ENCODE measurements at places on chromosomes 11 and 22.

DNA sequence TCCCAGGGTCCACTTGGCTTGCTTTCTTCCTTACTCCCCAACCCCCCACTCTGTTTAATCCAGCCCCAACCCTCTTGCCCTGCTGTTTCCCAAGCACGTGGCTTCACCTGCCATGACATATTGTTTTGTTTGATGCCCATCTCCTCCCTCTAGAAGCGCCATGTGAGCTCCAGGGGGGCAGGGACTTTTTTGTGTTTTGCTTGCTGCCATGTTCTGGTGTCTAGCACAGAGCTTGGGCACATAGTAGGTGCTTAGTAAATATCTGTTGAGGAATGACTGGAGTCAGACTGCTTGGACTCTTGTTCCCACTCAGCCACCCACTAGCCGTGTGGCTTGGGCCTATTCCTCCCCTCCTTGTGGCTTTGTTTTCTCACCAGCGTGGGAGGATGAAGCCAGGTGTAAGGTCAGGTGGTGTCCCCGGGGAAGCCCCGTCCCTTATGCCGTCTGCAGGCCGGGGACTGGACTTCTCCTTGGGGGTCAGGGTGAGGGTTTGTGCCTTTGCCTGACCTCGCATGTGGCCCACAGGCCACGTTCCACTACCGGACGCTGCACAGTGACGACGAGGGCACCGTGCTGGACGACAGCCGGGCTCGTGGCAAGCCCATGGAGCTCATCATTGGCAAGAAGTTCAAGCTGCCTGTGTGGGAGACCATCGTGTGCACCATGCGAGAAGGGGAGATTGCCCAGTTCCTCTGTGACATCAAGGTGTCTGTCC is 3.8 kb downstream of the AIP start:
- DNase-seq: no peak

DNA sequence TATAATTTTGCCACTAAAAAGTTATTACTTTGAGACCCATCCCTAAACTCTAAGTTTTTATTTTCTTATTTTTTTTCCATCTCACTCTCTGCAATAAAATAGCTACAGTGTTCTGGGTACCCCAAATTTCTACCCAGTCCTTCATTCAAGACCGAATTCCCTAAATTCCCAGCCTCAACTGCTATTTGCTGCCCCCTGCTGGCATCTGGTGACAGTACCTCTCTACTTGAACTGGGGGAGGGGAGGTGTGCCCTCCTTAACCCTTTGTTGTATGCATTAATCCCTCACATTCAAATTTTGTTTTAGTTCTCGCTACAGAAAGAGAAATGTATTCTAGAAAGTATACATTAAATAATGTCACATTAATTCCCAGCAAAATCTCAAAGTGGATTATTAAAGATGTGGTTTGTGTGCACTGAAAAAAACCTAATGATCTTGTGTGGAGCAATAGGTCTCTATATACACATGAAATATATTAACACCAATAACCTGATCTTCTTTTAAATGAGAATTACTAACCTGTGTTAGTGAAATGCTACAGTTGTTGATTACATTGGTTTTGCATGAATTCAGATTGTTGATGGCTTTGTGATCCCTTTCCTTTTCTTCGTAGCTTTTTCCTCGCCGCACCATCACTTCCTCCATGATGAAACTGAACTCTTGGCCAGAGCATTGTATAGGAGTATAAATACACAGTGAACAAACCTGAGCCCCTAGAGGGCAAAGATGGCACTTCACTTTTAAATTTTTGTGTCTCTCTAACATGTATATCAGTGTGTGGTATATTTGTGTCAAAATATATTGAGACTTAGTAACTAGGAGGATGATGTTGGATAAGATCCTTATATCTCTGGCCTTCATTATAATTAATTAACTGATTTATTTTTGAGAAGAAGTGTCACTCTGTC is 590.0 kb downstream of the METTL15 start:
- peak; percentile 68 for DNase-seq

DNA sequence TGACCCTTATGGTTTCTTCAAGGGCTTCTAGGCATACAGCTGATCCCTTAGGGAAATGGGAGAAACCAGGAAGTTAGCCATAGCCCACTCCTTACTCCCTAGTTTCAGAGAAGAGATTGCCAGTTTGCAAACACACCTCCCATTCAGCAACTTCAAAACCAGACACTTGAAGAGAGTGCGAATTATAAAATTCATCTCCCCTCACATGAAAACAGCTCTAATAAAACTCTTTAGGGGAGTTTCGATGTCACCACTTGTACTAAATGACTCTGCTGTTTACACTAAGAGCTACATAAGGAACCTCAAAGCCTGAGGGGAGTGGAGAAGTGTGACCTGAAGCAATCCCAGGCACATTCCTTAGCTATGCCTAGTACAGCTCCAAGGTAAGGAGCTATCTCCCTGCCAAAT is 8.3 kb downstream of the LGR4 start:
- no peak for DNase-seq

GRCh38 chr11:59501931-59502330 is 1.4 kb upstream of the OR4D11 start:
- no peak for DNase-seq

DNA sequence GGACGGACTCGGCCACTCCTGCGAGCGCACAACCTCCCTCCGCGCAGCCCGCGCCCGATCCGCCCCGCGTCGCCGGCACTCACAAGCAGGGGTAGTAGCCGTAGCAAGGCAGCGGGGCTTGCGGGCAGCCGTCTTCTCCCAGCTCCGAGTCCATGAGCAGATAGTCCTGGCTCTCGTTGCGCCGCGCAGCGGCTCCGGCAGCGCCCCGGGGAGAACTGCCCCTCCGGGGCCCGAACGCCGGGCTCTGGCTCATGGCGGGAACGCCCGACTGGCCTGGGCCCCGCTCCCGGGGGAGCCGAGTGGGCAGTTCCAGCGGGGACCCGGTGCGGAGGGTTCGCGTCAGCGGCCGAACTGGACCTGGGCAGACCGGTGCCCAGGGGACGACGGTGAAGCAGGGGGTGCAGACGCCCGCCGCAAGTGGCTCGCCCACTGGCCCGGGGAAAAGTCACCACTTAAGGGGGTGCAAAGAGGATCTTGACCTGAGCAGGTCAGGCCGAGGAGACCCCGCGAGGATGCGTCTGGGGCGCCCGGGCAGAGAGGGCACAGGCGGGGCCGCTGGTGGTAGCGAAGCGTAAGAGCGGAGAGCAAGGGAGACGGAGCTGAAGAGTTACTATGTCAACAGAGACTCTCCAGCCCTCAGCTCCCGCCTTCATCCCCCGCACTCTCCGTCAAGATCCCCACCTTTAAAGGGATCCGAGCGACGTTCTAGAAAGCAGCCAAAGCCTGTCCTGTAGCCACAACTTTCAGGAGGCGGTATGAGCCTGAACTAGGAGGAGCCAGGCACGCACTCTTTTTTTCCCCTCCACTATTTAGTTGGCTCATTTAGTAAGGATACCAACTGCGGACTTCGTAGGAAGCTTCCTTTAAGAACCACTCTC is at the start of gene TRPC6:
Gene TRPC6, minus strand, starts transcription at position 757 of the 878 bp plus-strand sequence. Its CDS starts 504 bp downstream, at position 253.
- peak; percentile 33 for DNase-seq

DNA sequence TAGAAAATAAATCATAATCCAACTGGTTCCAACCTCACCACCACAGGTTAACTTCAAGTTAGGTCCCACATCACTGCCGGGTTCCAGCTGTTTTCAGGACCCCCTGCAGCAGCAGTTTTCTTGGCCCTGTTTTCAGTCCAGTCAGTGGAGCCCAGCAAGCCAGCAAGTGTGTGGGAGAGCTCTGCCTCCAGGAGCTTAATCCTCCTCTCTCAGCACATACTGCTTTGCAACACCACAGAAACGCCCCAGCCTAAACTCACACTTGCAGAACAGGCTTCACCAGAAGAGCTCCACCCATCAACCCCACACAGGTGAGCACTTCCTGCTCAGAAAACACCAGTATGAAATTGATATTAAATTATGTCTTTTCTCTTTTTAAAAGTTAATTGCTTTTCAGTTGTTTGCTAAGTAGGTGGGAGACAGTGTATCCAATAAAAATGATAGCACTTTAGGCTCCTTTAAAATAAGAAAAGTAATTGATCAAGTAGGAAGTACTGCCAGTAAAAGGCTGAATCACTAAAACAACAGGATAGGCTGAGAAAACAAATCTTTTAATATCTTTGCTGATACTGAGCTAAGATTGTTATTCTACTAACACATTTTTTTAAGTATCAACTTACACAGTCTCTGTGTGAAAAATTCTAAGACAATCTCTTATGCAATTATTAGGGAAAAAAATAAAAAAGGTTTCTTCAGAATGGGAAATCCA is 81.5 kb upstream of the TP53AIP1 start:
- DNase-seq: peak; percentile 60

DNA sequence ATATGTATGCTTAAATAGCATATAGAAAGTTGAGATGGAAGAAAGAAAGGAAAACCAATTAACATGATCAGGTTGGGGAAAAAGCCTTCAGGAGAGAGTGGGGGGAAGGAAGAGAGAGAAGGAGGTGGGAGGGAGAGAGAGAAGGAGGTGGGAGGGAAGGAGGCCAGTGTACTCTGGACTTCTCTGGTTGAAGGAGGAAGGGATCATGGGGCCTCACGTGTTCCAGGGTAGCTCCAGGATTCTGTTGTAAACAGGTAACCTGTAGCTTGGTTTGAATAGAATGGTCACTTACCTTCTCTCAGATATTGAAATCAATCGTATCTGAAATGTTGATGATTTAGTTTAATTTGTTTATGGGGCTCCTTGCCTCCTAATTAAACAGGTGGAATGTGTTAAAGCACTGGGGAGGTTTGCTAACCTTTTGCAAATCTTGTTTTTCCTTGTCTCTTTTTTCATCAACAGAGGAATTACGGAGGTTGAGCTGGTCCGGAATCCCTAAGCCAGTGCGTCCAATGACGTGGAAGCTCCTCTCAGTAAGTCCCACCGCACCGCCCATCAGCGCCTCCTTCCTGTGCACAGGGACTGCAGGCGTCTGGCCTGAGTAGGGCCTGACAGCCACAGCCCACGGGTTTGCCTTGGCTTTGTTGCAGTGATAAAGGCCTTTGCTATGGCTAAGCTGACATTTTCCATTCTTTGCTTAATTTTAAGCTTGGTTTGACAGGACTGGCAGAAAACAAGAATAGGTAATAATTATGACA is 115.9 kb downstream of the TBC1D22A start:
- DNase-seq: peak; percentile 89

- no peak for DNase-seq
Observed at GRCh38 chr11:67997475-67997921, 6.4 kb downstream of the UNC93B1 start.

DNA sequence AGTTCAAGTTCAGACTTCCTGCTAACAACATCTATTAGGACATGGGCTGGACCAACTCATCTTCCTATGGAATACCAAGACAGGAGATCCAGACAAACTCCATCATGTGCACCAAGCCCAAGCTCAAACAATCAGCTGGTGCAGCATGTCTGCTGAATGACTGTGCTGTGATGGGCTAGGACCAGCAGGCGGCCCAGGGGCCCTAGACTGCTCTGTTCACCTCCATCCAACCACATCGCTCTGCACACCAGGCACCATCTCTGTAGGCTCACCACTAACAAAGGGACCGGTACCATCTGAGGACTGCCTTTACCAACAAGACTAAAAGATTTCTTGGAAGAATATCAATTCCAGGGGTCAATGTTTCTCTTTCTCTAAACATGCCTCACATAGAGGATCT is 10.3 kb downstream of the BRD1 start:
- no peak for DNase-seq
